Fibroblast of skin of left biceps (primary cell): ENCODE measurements at places on chromosomes 12 and 14.

DNA sequence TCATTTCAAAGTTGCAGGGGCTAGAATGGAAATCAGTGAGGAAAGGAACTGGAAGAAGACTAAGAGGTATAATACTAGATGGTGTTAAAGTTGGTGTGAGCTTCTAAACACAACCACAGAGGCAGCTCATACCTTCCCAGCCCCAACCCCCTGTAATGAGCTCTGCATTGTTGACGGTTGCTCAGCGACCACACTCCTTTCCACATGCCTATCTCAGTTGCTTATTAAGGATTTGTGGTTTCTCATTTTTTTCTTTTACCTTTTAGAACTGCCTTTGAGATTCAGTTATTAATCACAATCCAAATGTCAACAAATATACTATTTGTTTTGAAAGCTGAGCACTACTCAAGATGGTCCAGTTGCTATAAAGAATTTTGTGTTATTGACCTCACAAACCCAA is 62.1 kb upstream of the KIF21A start:
- DNase-seq, result no peak

GRCh38 chr12:84069198-84069597 is 843.4 kb downstream of the SLC6A15 start:
- DNase-seq, result no peak

GRCh38 chr12:57476162-57476992 is 3.3 kb downstream of the ARHGAP9 start:
- DNase-seq, result no peak

DNA sequence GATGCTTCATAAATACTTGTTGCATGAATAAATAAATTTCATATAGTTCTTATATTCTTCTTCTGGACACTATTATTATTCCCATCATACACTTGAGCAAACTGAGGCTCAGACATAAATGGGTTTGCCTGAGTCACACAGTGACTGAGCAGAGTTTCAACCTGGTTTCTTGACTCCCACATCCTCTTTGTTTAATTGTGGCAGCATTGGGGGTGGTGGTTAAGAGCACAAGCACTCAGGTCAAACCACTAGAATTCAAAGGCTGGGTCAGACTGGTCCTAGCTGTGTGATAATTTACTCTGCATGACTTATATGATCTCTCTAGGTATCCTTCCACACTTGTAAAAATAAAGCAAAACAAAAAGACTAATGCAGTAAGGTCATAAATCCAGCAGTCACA is 274.9 kb upstream of the SRRM4 start:
- no peak for DNase-seq

GRCh38 chr14:54001189-54001878 is 44.7 kb upstream of the BMP4 start:
- DNase-seq, result no peak

- no peak for DNase-seq
Observed at GRCh38 chr14:64758025-64758521, 53.8 kb downstream of the PLEKHG3 start.

DNA sequence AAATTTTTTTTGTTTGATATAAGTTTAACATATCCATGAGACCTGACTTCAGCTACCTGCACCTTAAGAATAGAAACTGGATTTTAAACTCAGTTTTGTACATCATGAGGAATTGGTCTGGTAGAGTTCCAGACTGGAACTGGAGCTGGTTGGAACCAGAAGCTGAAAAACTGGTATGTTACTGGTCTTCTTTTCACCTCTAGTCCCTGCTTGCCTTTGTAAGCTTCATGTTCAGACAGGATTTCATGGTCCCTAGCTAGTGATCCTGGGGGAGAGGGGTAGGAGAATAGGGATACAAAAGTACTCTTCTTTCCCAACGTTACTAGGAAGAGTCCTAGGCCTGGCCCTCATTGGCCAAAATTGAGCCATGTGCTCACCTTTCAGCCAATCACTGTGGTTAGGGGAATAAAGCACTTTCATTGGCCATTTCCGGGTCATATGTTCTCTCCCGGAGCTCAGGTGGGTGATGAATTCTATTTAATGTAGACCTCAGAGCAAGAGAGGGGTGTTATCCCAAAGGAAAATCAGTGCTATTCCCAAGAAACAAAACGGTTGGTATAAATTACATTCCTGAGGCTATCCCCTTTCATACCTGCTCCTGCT is 36.9 kb upstream of the APPL2 start:
- DNase-seq, result no peak
